Eye (tissue), 1 donor: ENCODE measurements at places on chromosomes 16 and 17.
A peak's percentile ranks its signal among the peaks of the same experiment; 100 is the strongest.

GRCh38 chr17:373613-374230 is 21.1 kb upstream of the RPH3AL start:
- DNase-seq: no peak

DNA sequence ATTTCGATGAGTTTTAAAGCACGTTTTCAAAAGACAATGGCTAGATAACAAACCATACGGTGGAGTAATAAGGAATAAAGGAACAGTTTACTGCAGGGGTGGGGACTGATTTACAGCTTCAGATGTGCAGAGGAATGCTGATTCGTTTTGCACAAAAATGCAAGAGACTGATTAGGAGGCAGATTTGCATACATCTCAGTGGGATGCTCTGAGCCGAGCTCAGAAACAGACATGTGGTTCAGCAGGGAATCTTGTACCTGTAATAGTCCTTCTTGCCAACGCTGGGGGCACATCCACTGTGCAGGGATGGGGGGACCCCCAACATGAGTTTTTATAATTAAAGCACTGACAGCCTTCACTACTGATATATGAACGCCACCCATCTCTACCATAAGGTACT is 308.0 kb downstream of the GRIN2A start:
- DNase-seq: no peak

DNA sequence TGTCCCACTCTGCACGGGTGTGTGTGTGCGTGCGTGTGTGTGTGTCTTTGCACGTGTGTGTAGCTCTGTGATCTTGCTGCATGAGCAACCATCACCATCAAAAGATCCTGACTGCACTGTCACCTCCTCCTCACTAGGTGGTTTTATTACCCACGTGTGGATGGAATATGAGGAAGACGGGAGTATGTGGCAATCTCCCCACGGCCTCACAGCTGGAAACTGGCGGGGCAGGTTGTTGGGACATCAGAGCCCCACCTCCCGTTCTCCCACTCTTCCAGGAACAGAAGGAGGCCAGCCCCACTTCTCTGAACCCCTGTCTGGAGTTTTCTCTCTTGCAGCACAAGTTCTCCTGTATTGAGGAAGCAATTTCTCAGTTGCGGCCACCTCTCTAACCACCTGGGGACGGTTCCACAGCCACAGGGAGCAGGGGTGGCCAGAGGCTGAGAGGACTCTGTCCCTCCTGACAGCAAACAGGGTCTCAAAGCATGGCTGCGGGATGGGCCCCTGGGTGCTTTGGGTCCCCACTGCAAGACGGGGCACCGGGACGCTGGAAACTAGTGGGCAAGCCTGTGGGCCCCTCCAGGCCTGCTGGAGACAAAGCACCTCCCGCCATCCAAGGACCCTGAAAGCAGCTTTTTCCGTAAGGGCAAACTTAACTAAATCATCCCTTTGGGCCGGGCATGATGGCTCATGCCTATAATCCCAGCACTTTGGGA is 27.9 kb upstream of the ATP2C2 start:
- DNase-seq: no peak

DNA sequence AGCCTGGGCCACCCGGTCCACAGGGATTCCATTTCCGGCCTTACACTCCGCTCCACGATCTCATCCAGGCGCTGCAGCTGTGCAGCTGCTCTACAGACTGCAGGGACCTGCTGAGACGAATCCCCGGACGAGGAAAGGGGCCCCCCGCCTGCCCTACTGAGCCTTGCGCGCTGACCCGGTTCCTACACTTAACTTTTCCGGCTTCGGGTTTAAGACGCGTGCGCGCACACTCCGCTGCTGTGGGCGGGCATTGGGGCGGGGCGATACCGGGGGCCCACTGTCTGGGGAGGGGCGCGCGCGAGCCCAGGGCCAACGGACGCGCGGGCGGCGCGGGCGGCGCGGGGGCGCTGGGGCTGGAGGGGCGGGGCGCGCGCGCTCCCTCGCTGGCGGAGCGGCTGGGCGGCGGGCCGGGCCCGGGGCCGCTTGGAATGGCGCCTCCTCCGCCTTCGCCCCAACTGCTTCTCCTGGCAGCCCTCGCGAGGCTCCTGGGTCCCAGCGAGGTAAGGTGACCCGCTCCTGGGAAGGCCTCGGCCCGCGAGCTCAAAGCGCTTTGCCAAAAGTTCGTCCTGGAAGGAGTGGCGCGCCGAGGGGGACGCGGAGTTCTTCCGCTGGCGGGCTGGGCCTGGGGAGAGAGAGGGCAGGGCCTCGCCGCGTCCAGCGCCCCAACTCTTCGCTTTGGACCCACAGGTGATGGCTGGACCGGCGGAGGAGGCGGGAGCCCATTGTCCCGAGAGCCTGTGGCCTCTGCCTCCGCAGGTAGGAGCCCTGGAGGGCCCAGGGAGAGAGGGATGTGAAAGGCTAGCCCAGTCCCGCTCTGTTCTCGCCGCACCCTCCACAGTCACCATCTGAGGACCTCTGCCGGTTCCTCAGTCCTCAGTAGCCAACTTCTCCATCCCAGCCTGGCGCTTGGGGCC is at the start of gene TP53I13:
Gene TP53I13 (plus strand): TSS at position 371 of the 914 bp plus-strand sequence. CDS start 58 bp downstream, at position 429.
- peak; percentile 93 for DNase-seq

GRCh38 chr17:37096071-37096470 is 147.3 kb downstream of the AATF start:
- DNase-seq: no peak

GRCh38 chr17:67290711-67291291 is 45.8 kb upstream of the HELZ start:
- DNase-seq: peak; percentile 28

DNA sequence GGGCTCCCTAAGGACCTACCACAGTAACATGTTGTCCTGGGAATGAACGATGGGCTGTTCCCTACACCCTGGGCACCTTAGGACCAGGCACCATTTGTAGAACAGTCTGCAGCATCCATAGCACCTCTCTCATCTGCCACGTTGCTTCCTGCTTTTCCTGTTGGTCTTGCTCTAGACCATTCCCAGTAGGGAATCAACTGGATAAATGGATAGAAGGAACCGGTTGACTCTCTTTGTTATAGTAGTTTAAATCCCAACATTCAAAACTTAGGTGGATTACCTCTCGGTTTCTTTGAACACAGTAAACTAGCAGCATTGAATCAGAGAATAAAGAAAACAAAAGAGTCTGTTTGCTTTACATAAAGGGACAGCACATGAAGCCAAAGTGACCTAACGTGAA is 159.1 kb downstream of the HS3ST3B1 start:
- DNase-seq: no peak

DNA sequence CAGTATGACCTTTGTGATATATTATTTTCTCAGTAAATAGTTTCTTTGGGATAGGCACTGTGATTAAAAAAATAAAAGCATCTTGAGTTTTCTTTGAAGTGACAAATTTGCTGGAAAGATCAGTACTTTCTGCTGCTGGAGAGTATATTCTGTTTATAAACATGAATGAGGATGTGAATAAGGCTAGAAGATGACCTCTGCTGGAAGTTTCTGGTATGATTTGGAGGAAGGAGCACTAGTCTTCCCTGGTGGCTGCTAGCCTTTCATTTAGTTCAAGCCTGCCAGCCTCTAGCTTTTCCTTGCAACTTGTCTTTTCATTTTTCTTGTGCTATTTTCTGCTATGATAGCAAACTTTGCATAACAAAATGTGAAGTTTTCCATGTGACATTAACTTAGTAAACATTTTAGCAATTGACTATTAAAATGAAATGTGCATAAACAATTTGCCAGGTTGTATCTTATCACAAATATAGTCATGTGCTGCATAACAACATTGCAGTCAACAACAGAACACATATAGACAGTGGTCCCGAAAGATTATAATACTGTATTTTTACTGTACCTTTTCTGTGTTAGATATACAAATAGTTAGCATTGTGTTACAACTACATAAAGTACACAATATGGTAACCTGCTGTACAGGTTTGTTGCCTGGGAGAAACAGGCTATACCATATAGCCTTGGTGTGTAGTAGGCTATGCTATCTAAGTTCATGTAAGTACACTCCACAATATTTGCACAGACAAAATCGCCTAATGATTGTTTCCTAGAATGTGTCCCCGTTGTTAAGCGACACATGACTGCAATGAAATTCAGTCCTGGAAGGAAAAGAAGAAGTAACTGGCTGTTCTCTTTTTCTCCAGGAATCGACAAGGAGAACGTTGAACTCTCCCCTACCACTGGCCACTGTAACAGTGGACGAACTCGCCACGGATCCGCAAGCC is 18.1 kb upstream of the RAB11FIP4 start:
- DNase-seq: peak; percentile 55

DNA sequence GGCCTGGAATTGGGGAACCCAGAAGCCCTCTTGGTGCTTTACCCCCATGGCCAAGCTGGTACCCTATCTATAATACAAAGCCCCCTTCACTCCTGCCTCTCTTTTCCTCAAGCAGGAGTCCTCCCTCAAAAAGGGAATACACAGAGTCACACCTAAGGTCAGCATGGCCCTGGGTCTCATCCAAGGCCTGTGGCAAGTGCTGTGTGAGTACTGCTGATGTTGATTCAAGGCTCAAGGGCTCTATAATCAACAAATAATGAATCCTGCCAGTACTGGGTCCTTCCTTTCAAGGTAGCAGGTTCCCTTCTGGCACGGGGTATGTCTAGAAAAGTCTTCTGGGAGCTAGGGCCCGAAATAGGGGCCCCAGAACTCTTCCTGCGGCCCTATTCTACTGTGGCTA is 187.3 kb downstream of the CYB561 start:
- no peak for DNase-seq

DNA sequence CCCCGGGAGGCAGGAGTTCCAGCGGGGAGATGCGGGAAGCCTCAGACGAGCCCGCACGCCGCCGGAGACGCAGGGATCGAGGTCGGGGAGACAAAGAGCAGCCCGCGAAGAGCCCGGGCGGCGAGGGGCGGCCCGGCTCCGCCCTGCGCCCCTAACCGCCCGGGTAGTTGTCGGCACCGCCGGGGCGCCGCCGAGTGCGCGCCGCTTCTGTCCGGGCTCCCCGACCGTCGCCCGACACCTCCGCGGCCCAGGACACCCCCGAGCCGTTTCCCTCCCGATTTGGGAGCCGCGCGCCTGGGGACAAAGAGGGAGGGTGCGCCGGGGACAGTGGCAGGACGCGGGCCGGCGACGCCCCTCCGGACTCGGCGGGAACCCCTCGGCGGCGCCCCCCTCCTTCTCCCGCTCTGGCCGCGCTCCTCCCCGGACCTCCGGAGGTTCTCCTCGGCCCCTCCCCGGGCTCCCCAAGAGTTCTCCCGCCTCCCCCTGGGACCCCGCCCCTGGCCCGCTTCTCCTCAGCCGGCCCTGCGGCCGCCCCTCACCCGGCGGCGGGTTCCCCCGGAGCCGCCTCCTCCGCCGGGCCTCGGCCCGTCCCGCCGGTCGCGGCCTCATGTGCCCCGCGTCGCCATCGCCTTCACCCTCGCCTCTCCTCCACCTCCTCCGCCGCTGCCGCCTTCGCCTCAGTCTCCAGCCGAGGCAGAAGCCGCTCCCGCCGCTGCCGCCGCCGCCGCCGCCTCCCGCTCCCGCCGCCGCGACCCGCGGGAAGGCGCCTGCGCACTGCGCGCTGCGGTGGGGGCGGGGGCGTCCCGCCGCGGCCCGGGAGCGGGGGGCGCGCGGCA is at the start of gene GJC1:
Gene GJC1 (minus strand): TSS at position 765 of the 836 bp plus-strand sequence. CDS start 24,470 bp downstream, outside the sequence.
- peak; percentile 86 for DNase-seq

DNA sequence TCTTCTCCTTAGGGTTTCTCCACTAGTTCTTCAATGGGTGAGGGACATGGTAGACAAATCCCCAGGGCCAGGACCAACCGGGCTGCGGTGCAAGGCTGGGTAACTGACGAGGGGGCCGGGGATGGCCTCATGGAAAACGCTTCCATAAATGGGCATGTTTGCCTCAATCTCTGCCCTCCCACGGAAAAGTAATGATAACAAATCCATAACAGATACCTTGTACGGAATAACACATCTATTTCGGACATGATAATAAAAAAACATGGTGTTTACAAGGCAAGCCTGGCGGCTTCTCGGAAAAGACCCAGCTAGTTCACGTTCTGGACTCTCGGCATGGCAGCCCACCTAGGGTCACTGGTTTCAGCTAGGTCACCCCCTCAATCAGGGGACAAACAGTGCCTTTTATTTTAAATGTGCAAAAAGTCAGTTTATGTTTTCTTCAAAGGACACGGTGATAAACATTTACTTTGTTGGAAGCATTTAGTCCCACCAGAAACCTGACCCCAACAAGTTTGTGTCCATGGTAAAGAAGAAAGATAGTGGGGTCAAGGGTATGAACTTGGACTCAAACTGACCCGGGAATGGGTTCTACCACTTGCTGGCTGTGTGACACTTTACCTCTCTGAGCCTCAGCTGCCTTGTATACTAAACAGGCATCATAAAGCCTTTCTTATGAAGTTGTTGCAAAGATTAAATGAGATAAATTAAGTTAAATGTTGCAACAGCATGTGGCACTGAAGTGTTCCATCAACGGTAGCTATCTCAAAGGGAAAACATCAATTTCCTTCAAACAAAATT is 1.7 kb downstream of the MYH11 start:
- DNase-seq: no peak

DNA sequence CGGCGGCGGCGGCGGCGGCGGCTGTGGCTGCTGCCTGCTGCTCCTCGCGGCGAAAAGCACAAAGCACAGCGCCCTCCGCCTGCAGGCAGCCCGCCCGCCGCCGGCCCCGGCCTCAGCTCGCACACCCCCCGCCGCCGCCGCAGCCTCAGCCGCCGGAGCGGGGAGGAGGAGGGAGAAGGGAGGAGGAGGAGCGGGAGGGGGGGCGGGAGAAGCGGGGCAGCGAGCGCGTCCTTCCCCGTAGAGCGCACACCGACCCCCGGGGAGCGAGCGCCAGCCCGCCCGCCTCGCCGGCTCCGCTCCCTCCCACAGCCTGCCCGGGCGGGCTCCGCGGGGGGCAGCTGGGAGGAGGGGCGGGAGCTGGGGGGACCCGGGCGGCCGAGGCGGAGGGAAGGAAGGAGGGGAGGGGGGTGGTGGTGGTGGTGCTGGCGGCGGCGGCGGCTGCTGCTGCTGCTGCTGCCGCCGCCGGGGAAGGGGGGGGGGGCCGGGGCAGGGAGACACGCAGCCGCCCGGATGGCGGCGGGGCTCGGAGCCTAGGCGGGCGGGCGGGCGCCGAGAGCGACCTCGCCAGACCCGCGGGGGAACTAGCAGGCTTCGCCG is at the start of gene UBTF:
Gene UBTF (minus strand): TSS at position 60 of the 597 bp plus-strand sequence. CDS start 1,446 bp downstream, outside the sequence.
- DNase-seq: peak; percentile 92

DNA sequence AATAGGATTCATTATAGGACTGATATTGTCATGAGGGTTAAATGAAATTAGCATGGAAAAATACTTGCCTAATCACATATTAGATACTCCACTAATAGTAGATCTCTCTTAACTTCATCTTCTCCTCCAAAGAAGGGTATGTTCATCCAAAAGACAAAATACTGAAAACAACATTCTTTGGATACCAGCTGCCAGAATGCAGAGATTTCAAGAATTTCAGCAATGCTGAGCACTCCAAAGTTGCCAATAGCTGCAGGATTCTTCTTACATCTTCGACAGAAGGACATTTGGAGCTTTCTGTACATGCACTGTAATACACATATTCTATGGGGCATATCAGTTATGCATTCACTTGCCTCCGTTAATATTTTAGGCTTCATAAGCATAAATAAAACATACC is 436.5 kb downstream of the HAPSTR1 start:
- no peak for DNase-seq
